Activated CD4-positive, CD25-positive, alpha-beta regulatory T cell (primary cell): ENCODE measurements at places on chromosomes 16 and 17.

DNA sequence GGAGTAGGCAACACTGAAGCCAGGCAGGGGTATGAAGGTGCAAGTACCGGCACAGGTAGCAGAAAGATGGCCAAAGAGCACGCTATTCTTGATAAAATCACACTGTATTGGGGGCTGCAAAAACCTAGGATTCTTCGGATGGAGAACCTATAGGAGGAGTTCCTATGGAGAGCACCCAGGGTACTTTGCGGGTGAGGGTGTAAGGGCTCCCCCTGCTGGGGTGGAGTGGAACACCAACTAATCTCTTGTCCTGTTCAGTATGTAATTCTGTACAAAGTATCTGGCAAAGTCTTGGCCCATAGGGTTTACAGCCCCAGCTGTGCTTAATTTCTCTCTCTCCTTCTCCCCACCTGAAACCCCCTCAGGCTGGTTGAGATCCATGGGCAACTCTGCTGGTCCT is 393.1 kb upstream of the ASIC2 start:
- no peak for DNase-seq

DNA sequence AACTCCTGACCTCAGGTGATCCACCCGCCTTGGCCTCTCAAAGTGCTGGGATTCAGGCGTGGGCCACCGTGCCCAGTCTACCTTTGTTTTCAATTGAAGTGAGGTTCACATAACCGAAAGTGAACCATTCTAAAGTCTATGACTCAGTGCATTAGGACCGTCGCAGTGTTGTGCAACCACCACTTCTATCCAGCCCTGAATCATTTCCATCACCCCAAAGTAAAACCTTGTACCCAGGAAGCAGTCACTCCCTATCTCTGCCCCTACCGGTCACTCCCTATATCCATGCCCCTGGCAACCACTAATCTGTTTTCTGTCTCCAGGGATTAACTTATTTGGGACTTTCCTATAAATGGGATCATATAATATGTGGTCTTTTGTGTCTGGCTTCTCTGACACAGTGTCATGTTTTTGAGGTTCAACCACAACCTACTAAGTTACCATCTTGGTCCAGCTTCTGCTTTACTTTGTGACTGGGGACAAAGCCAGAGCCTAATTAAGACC is 28.3 kb upstream of the CDC42EP4 start:
- DNase-seq, result no peak

DNA sequence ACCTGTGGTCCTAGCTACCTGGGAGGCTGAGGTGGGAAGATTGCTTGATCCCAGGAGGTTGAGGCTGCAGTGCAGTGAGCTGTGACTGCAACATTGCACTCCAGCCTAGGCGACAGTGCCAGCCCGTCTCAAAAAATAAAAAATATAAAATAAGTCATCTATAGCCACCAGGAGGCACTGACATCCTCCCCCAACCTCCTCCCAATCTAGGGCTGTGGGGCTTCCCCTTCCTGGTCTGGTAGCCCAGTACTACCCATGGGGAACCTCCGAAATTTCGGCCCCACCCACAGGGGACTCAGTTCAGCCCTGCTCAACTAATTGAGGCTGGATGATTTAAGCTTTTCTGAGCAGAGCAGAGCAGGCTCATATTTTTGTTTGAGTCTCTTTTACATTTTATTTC is 3.2 kb downstream of the ZSCAN10 start:
- DNase-seq, result no peak

- DNase-seq, result no peak
Measured at GRCh38 chr16:90042946-90043514, 23.8 kb upstream of the DBNDD1 start.

DNA sequence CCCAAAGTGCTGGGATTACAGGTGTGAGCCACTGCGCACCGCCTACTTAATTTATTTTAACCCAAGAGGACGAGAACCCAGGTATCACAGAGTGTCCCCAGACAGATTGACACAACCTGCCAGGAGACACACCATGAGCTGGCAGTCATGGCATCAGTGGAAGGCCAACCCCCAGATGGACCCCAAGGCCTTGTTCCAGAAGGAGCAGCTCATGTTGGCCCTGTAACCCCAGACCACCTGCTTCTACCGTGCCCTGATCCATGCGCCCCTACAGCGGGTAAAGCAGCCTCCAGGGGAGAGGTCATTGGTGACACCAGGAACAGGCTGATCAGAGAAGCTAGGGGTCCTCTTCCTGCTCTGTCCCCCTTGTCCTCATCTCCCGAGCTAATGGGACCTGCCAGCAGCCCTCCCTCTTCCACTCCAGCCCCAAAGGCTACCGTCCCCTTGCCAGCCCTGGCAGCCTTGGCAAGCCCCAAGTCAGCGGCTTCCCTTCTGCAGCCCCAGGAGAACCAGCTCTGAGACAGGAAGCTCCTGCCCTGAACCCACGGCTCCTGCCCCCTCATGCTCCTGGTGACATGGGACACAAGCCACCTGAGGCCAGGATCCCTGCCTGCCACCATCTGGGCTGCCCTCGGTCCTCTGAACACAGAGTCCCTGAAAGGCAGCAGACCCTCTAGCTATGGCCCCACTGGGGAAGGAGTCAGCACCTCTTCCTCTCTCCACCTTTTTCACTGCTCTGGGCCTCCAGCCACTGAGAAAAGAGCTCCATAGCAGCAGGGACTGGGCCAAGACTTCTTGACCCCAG is 6.3 kb downstream of the SULT1A1 start:
- DNase-seq, result no peak

DNA sequence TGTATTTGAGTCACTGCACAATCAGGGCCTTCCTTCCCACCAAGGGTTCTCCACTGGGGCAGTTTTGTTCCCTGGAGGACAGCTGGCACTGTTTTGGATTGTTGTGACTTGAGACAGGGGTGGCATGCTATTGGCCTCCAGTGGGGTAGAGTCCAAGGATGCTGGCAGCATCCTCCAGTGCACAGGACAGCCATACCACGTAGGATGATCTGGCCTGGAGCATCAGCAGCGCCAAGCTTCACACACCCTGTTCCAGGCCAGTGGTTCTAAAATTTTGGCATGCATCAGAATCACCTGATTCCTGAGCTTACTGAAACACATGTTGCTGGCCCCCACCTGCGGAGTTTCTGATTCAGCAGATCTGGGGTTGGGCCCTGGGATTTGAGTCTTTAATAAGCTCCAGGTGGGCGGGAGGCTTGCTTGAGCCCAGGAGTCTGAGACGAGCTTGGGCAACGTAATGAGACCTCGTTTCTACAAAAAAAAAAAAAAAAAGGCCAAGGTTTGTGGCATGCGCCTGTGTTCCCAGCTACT is 83.2 kb downstream of the MGAT5B start:
- DNase-seq, result no peak

- DNase-seq, result no peak
Measured at GRCh38 chr17:50482110-50482509, 3.5 kb downstream of the RSAD1 start.

- no peak for DNase-seq
Measured at GRCh38 chr17:77204536-77204935, 63.8 kb downstream of the SEC14L1 start.

DNA sequence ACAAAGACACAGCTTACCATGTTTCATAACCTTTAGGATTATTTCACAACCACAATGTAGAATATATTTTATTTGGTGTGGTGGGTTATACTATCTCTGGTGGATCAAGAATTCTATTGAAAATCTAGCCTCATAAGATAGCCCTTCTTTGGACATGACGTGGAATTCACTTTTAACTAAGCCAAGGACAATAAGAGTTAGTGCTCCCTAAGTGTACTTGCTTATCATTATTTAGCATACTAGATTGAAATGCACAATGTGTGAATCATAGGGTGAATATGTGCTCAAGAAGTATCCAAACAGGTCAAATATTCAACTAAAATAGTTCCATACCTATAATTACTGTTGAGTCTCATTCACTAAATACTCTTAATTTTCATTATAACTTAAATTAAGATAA is 1179.5 kb upstream of the GOT2 start:
- DNase-seq, result no peak
